ENCODE measurements at places on chromosomes 5 and 9. TPM values are rescaled to one million over a fixed set of nuclear protein-coding genes. Genes with fewer than 3 reads are reported as not detected.

DNA sequence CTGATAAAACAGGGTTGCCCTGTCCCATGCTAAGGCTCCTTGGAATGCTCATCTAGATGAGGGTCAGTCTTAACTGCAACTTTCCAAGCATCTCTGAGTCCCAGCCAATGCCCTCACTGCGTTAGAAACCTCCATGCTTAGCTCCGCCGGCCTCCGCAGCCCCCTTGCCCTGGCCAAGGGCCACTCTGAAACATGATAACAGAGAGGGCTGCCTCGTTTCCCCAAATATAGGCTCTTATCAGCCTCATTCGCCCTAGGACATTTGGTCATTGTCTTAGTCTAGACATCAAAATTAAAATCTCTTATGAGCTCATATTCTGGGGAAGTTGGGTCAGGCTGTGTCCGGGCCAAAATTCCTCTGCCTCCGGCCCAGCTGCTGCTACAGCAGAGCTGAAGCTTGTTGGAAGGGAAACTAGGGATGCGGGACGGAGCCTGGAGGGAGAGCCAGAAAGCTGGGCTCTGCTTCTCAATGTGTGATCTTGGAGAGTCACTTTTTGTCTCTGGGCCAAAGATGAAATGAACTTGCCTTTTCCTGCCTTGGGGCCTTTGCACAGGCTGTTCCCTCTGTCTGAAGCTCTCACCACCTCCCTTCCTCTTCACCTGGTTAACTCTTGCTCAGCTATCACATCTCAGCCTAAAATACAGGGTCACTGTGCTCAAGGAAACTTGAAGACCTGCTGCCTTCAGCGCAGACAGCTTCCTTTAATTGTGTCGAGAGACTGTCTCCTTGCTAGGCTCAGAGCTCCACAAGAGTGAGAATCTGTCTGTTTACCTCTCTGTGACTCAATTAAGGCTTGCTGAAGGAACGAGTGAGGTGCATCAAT, 191.3 kb downstream of the RGS3 start:
- DNase-seq, result no peak

Gene THBS4
- 4.8 TPM for total RNA-seq

GRCh38 chr5:81513982-81514381, 120.0 kb upstream of the ACOT12 start:
- no peak for DNase-seq

Gene EDIL3
- total RNA-seq, result 29.7 TPM

GRCh38 chr9:134562146-134562849, 79.3 kb upstream of the COL5A1 start:
- DNase-seq, result peak; percentile 4

Gene TMC1
- 0.17 TPM for total RNA-seq

Gene DMRT3
- not detected for total RNA-seq

DNA sequence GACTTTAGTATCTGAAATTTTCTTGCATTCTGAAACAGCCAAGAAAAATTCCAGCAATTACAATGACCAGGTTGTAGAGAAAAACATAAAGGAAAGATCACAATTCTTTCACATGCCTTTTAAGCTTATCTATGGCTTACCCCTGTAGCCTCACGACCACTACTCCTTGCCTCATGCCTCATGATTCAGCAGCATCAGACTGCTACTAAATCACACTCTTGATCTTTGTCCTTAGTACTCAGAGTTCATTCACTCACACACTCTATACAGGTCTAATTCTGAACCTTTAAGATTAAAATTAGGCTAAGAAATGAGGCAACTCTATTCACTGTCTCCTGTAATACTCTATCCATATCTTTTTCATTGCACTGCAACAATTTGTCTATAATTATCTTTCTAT, 415.1 kb downstream of the MLLT3 start:
- no peak for DNase-seq

DNA sequence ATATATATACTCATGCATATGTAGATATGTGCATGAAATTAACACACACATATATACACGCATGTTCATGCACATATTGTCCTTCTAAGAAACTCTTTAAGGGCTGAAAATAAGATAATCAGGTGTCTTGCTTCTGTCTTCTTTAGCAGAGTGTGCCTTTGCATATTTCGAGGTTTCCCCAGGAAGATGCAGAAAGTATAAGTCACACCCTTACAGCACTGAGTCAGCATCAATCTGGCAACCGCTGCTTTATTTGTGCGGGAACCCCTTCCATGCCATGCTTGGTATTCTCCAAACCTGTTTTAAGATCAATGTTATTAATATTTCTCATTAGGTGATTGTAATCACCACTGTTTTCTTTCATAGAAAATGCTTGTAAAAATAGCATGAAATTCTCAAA, 557.9 kb downstream of the CAAP1 start:
- no peak for DNase-seq

DNA sequence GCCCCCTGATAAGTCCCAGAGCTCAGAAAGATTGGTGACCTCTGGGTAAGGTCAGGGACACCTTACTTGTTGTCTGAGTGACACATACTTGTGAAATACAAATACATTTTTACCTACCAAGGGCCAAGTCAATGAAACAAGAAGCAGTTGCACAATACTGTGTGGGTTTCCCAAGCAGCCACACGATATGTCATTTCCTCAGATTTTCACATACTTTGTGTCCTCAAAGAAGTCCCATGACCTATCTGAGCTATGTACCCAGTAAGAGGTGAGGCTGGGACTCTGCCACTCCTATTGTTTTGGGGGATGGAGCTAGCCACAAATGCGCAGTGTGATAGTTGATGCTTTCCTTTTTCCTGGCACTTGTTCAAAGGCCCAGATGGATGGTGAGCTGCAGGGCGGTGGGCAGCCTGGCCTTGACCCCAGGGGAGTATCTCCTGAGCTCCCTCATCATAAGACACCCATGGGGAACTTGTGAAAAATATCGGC, 4.8 kb upstream of the SLC25A51 start:
- no peak for DNase-seq

DNA sequence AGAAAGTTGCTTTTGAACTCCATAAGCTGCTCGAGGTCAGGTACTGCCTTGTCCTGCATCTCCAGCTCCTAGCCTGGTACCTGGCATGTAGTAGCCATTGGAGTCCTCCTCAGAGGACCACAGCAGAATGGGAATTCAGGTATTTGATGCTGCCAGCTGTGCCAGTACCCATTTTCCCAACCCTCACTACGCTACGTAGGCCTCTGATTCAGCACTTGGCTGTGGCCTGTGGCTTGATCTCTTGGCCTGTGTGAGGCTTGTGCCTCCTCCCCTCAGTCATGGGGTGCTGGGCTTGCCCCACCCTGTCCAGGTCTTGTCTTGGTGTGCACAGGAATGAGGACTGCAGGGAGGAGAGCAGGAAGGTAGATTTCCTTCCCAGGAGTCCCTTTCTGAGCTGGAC, 11.8 kb downstream of the OTULIN start:
- no peak for DNase-seq

- DNase-seq, result no peak
These were observed 15.7 kb downstream of the LMBRD2 start for GRCh38 chr5:36135988-36136387.

- no peak for DNase-seq
These were observed 151.5 kb upstream of the SMC2 start for GRCh38 chr9:103942651-103943050.

- no peak for DNase-seq
These were observed 75.0 kb downstream of the NR2F1 start for GRCh38 chr5:93658044-93658443.

DNA sequence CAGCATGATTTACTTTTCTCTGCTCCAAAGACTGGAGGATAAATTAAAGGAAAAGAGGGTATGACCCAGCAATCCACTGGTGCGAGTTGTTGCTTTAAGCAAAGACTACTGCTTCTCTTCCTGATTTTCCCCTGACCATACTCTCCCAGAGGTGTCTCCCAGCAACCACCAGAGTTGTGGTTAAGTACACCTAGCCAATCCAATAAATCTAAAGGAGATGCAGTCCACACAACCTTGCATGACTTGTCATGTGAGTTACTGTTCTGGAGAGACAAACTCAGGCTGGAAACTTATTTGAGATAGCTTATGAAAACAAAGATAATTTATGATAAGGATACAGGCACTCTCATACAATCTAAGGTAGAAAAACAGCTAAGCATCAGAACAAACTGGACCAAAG, 11.9 kb downstream of the TMC1 start:
- no peak for DNase-seq

DNA sequence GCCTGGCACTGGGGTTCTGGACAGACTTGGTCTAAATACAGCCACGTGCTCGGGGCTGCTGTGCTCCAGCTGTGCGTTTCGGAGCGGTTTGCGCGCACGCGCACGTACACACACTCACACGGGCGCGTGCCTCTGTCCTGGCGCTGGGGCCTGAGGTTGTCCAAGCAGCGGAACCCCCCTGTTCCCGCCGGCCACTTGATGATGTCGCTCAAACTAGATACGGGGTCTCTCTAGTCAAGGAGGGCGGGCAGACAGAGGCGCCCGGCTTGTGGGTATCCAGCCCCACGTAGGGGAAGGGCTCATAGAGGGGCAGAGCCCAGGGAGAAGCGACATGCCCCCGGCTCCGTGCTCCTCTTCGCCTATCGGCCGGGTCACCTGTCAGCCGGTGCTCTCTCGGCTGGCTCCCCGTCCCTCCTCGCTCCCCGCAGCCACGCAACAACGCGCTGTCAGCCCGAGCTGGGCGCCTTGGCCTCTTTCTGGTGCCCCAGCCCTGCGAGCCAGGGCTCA, 8.9 kb downstream of the NR2F1-AS1 start:
- no peak for DNase-seq

Gene SSBP2
- total RNA-seq, result 77.9 TPM

GRCh38 chr9:134378901-134379338, 52.7 kb downstream of the RXRA start:
- peak; percentile 75 for DNase-seq

DNA sequence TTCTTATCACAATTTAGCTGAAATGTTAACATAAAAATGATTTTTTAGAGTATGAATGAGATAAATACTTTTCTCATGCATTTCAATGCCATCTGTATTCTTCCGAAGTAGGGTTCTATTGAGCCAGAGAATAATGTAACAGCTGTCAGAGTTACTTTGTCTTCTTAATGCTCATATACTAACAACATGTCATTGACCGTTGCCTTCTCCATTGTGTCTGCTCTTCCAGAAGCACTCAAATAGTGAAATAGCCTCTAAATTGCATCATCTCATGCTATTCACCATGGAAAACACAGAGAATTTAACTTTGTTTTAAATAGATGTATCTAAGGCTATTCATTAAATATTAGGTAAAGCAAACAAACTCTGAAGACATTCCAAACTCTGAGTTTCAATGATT, 1875.9 kb upstream of the CDH9 start:
- no peak for DNase-seq

DNA sequence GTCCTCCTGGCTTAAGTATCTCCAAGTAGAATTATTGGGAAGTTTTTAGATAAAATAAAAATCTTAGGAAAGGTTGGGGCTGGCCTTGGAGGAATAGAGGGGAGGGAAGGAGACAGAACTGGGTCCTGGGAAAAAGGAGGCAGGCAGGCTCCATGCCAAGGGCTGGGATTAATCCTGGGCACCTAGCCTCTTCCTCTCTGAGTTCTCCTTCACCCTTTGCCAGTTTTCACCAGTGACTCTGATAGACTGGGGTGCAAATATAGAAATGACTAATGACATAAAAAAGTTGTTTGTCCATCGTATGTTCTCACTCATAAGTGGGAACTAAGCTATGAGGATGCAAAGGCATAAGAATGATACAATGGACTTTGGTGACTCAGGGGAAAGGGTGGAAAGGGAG, 81.9 kb downstream of the RMI1 start:
- no peak for DNase-seq

Gene NIM1K
- total RNA-seq, result 1.5 TPM

DNA sequence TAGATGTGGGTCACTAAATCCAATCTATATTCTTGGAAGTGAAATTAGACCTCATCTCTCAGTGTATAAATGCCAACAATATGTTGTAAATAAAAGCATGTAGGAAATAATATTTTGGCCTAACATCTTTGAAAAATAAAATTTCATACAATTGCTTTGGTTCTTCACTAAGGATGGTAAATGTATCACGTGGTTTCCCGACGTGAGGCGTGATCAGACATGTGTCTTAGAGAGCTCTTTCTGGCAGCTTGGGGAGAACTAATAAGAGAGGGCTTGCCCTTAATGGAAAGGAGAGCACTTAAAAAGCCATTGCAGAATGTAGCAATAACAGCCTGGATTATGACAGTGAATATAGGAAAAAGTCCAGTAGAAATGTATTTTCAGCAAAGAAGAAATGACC, 602.6 kb downstream of the CDH12 start:
- no peak for DNase-seq

Gene RGS7BP
- total RNA-seq, result 0.38 TPM

DNA sequence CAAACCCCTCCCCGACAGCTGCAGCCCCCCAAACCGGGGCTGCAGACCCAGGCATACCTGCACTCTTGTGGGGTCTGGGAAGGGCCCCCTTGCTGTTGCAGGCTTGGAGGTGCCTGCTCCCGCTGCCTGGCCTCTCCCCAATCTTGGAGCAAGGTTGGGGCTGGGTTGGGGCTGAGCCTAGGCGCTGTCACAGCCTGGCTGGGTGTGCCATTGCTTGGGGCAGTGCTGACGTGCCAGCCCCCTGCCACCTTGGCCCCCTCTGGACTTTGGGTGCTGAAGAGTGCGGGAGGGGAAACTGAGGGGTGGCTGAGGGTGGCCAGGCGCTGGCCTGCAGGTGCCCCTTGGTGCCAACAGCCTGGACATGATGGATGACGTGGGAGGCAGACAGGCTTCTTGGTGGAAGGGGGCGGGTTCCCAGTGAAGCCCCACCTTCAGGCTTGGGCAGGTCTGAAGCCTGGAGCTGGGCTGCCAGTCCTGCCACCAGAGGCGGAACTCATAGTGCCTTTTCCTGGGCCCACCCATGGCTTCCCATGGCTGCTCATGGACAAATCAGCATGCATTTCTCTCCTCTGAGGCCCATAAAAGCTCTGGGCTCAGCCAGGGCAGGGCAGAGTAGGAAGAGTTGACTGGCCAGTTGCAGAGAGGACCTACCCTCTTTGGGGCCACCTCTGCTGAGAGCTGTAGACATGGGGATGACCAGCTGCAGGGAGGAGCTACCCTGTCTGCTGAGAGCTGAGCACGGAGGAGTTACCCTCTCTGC, 19.1 kb downstream of the TMEM38B start:
- DNase-seq, result no peak

Gene GALNT12
- 121 TPM for total RNA-seq

Gene IFNA2
- total RNA-seq, result not detected
